Stimulated activated CD4-positive, alpha-beta T cell treated with anti-CD3 and anti-CD28 coated beads, Interleukin-4, amount 100 ng/mL, for 1 hour (primary cell): ENCODE measurements at places on chromosomes 11 and 22.
A peak's percentile ranks its signal among the peaks of the same experiment; 100 is the strongest.

DNA sequence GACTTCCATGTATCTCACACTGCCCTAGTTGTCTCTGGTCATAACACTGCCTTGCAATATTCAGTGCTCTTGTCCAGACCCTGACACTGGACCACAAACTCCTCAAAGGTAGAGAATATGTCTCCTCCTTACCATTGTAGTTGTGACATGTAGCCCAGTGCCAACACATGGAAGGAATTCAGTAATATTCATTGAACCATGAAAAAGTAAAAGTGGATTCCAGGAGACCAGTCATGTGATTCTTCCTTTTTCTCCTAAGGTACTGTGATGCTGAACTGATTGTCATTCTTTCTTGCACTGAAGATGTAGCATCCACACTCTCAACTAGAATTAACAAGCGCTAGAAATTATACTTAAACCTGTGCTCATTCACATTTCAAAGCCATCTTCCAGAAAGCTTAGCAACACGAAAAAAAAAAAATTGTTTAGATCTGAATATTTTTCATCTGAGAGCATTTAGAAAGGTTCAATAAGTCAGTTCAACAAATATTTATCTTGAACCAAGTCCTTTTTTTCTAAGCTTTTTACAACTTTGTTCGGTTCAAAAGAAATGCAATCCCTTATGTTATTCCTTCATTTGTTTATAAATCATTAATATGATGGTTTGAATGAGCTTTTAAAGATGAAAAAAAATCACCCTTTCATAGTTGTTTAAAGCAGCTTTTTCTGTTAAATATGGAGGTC lies 224.7 kb upstream of the BLID start:
- DNase-seq = no peak

DNA sequence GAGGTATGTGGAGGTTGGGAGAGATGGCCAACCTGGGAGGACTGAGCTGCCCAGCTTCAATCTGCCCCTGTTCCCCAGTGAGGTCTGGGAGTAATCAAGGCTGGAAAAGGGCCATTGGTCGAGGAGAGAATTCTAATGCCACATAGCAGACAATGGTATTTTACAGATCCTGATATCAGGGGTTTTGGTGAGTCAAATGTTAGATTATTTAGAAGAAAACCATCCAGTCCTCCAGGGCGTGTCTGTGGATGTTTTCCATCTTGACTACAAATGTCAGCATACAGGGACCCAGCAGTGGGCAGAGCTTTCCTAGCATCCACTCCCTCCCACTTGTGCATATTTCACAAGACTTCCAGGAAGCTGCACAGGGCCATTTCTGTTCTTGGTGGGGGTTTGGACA lies 107.9 kb downstream of the SCN3B start:
- no peak for DNase-seq

- DNase-seq = peak; percentile 66
These were observed 12.7 kb downstream of the MAFF start for GRCh38 chr22:38214302-38215056.

DNA sequence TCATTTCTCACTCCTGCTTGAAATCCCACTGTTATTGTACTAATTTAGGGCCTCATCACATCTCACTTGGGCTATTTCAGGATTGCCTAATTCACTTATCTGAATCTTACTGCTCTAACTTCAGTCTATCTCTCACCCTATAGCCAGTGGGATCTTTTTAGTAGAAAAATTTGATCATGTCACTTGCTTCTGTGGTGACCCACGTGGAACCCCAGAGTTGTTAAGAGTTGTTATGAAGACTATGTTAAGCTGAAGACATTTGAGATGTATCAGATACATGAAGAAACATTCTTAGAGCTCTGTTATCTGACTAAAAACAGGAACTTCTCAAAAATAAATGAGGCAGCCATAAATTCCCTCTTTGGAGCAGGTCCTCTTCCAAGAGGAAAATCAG lies 1375.6 kb upstream of the TENM4 start:
- no peak for DNase-seq

DNA sequence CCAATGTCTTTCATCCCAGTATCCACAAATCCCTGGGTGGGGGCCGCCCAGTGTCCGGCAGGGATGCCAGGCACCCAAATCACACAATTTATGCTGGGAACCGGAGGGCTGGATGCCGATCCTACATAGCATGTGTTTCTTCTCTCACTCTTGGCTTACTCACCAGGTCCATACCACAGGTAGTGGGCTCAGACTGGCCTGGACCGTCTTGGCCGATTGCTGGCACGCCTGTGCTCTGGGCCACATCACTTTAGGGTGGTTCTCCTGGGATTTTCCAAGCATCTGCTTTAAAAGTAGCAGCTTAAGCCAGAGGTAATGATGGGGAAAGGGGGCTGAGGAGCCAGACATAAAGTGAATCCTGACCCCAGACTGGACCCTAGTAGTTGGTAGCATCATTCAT lies 22.6 kb upstream of the ALDH3B2 start:
- DNase-seq = no peak

DNA sequence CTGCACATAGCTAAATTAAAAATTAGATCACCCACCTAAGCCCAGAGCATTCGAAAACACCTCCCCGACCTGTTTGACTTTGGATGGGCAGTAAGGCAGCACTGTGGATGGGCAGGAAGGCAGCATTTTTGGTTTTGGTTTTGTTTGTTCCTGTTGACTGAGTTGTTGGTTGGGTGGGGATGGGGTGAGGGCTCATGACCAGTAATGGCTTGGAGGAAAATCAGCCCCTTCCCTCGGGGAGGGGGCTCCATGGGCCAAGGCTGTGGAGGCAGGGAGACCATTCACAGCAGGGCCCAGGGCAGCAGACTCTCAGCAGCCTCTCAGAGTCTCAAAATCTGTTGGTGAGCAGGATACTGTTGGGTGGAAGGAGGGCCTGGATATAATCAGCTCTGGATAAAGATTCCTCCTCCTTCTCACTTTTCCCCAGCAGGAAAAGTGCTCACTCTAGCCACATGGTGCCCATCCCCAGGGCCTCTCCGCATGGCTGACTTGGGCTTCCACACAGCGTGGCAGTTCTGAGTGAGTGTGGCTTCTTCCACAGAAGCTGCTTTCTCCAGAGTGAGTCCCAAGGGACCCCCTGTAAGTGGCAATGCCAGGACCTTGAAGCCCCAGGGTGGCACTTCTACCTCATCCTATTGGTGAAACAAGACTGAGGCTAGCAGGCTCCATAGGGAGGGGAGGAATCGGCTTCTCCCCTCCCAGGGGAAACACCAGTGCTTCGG lies 1491.2 kb downstream of the BRD1 start:
- no peak for DNase-seq

GRCh38 chr22:37556710-37557109 lies 3.6 kb upstream of the CDC42EP1 start:
- DNase-seq = no peak

DNA sequence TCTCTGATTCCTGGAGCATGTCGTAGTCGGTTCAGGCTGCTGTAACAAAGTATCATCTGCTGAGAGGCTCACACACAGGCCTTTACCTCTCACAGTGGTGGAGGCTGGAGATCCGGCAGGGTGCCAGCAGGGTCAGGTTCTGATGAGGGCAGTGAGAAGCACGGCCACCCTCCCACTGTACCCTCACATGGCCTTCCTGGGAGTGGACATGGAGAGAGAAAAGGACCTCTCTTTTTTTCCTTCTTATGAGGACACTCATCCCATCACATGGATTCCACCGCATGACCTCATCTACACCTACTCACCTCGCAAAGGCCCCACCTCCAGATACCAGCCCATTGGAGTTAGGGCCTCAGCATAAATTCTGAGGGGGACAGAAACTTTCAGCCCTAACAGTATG lies 99.5 kb downstream of the BCR start:
- DNase-seq = no peak

- no peak for DNase-seq
These were observed 11.9 kb downstream of the MGAT3 start for GRCh38 chr22:39468487-39469325.

DNA sequence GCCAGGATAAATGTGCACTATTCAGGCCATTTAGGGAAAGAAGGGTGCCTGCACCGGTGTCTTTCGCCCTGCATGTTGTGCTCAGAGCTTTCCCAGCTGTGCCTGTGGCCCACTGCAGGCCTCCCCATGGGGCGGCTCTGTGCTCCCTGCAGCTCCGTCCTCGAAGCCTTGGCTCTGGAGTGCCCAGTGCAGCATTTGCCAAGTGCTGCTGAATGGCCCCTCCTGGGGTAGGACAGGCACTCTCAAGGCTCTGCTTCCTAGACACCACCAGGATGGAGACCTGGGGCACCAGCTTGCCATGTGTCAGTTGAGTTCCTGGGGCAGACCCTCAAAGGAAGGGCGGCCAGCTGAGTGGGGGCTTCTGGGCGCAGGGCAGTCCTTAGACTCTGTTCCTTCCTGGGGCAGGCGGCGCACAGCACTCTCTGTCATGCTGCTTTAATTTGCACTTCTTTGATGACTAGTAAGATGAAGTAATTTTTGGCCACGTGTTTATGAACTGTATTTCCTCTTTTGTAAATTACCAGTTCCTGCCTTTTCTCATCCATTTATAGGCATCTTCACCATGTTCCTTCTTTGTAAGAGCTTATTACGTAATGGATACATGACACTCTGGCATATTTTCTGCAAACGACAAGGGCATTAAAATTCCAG lies 32.1 kb upstream of the GNB1L start:
- peak; percentile 45 for DNase-seq

DNA sequence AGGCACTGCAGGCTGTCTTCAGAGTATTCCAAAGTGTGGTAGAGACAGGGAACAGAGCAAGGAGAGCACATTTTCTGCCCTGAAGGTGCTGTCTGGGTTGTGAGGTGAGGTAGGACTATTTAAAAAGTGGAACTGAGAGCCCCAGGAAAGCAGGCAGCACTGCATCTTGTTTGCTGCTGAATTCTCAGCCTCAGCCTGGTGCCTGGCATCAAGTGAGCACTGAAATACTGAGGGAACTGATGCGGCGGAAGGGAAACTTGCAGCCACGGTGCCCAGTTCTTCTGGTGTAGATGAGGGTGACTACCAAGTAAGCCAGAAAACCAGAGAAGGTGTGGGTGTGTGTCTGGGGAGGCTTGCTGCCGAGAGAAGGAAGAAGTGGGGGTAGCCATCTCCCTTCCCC lies 59.5 kb downstream of the TNRC6B start:
- DNase-seq = no peak

DNA sequence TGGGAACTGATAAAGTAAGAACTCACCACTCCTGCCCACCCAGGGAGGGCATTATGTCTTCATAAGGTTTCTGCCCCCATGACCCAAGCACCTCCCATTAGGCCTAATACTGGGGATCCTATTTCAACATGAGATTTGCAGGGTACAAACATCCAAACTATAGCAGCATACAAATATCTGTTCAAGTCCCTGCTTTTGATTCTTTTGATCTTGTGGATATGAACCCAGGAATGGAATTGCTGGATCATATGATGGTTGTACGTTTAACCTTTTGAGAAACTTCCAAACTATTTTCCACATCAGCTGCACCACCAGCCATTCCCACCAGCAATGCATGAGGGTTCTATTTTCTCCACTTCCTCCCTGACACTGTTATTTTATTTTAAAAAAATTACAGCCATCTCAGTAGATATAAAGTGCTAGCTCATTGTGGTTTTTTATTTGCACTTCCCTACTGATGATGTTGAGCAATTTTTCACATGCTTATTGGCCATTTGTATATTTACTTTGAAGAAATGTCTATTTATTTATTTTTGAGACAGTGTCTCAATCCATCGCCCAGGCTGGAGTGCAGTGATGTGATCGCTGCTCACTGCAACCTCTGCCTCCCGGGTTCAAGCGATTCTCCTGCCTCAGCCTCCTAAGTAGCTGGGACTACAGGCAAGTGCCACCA lies 7.1 kb upstream of the ATG16L2 start:
- DNase-seq = no peak

- no peak for DNase-seq
These were observed 61.3 kb upstream of the WNT11 start for GRCh38 chr11:76267556-76267955.

GRCh38 chr22:47203554-47203991 lies 441.1 kb downstream of the TBC1D22A start:
- DNase-seq = no peak

- no peak for DNase-seq
These were observed 143.6 kb upstream of the ANO5 start for GRCh38 chr11:22049276-22049675.

GRCh38 chr11:85922367-85922766 lies 67.2 kb downstream of the CCDC83 start:
- no peak for DNase-seq

DNA sequence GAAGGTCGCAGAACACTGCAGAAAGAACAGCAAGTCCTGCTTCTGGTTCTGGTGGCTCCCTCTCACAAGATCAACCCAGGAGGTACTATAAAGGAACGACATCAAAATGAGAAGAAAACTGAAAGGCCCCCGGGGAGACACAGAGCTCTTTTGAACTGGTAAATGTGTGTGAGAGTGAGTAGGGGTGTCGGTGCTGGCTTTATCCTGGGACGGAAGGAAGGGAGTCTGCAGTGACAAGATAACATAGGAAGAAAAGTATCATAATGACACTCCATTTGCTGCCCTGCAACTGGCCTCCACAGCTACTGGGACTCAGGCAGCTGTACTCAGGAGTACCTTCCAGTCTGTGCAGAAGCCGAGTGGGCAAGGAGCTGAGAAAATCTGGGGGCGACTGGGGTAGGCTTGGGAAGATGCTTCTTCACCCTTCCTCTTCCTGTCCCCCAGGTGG lies 60.9 kb downstream of the ENTHD1 start:
- DNase-seq = no peak

- DNase-seq = no peak
These were observed 11.8 kb upstream of the RAPSN start for GRCh38 chr11:47460571-47461235.

DNA sequence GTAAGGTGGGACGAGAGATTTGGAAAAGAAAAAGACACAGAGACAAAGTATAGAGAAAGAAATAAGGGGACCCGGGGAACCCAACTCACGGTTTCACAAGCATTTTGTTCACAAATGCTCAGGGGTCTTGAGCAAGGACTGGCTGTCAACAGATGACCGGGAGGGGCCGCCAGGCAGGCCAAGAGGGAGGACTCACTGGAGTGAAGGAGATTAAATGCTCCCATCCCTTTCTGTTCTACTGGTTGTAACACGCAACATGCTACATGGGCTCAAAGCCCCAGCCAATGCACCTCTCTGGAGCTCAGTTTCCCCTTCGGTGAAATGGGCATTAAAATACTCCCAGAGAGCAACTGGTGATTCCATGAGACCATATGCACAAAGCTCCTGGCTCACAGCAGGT lies 13.4 kb downstream of the SHANK2 start:
- no peak for DNase-seq

- peak; percentile 24 for DNase-seq
These were observed at the start of gene LRP5 for GRCh38 chr11:68312117-68312779. LRP5 (plus strand) TSS chr11:68312591; CDS start chr11:68312715, 124 bp downstream.
